Activated CD4-positive, alpha-beta T cell treated with anti-CD3 and anti-CD28 coated beads for 4 hours (primary cell): ENCODE measurements at places on chromosomes 2 and 18.

GRCh38 chr18:75053028-75053629 lies 155.8 kb downstream of the PTGR3 start:
- no peak for DNase-seq

DNA sequence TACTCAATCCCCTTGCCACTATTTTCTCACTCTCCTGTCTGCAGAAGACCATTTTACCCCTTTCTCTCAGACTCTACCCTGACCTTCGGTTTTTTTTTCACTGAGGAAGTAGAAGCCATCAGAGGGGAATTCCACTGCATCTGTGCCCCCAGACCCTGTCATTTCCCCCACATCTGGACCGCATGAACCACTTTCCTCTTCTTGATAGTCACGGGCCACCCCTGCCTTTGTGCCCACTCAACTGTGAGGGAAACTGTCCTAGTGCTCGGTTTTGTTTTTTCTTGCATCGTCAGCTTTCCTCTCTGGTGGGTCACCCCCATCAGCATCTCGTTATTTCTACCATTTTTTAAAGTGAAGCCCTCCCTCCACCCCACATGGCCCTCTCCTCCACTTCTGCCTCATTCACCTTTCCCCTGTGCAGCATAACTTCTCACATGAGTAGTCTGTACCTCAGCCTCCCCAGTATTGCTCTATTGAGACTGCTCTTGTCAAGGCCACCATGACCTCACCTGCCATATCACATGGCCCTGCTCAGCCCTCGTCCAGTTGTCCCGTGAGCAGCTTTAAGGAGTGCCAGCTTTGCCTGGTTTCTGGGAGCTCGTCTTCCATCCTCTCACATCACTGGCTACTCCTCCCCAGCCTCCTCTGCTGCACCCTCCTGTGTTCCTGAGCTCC lies 32.4 kb downstream of the TMEM87B start:
- no peak for DNase-seq

GRCh38 chr2:143968360-143968759 lies 551.6 kb downstream of the ZEB2 start:
- DNase-seq = no peak

GRCh38 chr2:236089271-236090026 lies 78.7 kb downstream of the GBX2 start:
- DNase-seq = no peak

DNA sequence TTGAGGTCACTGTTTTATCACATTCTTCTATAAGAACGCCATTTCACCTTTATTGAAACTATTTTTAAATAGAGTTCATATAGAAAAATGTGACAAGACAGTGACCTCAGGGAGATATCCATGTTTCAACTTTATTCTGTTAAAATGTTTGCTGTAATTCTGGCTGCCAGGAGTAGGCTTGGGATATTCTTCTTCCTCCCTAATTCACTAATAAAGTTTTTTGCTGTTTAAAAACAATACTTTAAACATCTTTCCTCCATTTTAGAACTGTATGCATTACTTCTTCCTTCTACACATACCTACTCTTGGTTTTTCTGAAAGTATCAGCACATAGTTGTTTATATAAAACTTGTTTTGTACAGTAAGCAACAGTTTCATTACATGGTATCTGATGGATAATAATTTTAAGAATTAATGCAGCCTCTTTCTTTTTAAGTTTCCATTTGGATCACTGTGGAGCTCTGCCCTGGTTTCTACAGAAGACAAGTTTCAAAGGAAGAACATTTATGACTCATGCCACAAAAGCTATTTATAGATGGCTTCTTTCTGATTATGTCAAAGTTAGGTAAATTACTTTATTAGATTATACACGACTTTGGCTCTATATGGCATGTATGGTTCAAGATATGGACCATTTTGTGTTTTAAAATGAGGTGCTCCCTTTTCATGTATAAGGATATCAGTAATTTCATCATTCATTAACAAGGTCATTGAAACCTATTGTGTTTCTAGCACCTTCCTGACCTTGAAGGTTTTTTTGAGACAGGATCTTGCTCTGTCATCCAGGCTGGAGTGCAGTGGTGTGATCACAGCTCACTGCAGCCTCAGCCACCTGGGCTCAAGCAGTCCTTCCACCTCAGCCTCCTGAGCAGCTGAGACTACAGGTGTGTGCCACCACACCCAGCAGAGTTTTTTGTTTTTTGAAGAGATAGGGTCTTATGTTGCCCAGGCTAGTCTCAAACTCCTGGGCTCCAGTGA lies 7.2 kb downstream of the CPSF3 start:
- no peak for DNase-seq

- DNase-seq = no peak
These were observed 80.0 kb upstream of the CPO start for GRCh38 chr2:206859330-206859739.

DNA sequence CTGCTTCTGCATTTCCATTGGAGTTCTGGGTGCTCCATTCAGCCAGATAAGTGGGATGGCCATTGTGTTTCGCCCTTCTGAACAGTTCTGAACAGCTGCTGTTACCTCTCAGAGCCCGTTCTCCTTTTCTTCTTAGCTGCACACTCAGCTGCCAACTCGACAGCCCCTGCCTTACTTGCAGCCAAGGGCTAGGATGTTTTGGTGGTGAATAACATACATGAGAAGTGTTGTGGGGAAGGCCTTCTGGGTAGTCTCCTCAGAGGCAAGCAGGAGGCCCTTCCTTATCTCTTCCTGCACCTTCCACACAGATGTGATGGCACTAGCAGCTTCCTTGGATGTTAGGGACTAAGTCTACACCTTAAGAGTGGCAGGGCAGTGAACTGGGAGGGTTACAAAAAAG lies 138.4 kb upstream of the NOSTRIN start:
- no peak for DNase-seq

DNA sequence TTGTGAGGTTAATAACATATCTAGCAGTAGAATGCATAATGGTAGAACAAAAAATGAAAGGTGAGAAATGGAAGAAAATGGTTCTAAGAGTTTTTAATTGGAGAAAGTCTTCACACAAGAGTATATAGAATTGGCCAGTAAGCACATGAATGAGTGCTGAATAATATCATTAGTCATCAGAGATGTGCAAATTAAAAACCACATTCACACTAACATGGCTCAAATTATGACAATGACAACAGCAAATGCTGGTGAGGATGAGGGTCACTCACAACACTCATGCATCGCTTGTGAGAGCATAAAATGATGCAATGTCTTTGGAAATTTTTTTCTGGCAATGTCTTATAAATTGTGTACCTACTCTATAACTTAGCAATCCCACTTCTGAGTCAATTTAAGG lies 1355.4 kb upstream of the ACVR2A start:
- DNase-seq = no peak

- no peak for DNase-seq
These were observed 33.6 kb upstream of the ACAA2 start for GRCh38 chr18:49846718-49847470.

DNA sequence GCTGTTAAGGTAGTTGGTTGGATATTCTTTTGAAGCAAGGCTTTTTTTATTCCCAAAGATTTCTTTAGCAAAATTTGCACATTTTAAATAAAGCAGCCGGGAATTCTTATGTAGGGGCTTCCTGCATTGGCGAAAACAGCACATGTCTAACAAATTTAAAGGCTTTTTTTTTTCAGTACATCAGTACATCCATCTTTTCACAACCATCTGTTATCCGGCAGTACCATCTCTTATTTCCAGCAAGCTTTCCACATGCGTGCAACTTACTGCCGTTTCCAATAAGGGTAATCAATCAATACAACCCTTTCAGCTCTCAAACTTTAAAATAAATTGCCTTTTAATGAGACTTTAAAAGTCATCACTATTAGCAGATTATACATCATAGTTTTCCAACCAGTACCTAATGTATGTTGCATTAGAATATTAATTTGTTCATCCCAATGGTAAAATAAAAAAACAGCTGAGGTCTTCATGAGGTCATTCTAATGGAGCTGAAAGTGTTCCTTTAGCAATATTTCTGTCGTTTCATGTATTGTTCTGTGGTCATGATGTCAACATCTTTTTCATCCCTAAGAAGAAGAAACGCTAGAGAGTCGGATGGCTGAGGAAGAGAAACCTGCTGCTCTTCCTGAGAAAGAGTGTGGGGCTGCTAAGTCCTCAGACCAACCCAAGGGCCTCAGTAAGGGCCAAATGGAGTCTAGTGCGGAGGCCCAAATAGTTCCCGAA lies 81.4 kb upstream of the UNC80 start:
- DNase-seq = no peak

GRCh38 chr2:240557808-240558207 lies at the start of gene ANKMY1:
ANKMY1 (minus strand) TSS chr2:240557988; CDS start chr2:240557335, 653 bp downstream.
- DNase-seq = peak; percentile 69

DNA sequence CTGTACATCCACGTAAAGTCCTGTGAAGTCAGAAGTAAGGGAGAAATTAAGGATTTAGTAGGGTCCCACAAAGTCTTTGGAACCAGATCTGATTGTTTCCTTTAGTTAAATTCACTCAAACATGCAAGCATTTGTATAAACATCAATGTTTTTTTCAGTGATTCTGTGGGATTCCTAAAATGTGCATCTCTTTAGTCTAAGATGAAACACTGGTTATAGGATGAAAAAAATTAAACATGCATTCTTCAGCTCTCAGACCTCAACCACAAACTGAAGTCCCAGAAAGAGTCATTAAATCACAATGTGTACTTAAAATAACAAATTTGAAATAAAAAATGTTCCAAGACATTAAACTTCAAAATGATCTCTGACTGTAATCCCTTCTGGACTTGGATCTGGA lies 76.5 kb upstream of the APCDD1 start:
- DNase-seq = no peak

DNA sequence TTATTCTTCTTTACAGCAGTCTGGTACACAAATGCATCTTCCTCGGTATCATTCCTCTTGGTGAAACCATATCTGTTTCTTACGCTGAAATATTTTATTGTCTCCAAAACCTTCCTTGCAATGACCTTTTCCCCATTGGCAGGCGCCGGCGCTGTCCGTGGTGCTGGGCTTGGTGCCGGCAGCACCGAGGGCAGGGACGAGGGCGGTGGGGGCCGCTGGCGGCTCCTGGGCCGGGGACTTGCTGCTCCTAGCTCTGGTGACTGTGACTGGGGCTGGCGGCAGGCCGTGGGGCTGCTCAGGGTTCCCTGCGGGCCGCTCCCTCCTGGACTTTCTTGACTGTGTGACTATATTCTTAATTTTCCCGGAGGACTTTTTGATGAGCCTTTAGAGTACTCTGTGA lies 72.5 kb downstream of the GPR39 start:
- no peak for DNase-seq

- no peak for DNase-seq
These were observed 165.4 kb downstream of the CAPN13 start for GRCh38 chr2:30641765-30642345.

- DNase-seq = no peak
These were observed 192.7 kb upstream of the REV1 start for GRCh38 chr2:99682275-99683060.
